NCI-H774 (cell line): ENCODE measurements at places on chromosomes 2 and 18.

- no peak for DNase-seq
These were observed 32.2 kb upstream of the ST3GAL5 start for GRCh38 chr2:85920810-85921545.

DNA sequence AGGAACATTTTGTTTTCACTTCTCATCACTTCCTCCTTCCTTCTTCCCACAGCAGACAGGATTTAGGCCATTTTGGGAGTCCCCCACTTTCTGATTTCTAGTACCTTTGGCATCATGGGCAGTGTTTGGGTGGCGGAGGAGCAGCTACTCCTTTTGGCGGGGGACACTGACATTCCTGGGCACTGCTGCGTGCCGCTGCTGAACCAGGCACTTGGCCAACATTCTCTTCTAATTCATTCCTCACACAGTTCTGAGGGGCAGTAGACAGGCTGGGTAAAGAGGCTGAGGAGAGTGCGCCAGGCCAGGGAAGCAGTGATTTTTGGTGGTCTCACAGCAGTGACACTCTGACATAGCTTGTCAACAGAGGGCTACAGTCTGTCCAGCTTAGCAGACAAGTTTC is 270.2 kb downstream of the LOXHD1 start:
- DNase-seq: no peak

GRCh38 chr2:27186613-27187345 is 25.1 kb upstream of the ATRAID start:
- no peak for DNase-seq

DNA sequence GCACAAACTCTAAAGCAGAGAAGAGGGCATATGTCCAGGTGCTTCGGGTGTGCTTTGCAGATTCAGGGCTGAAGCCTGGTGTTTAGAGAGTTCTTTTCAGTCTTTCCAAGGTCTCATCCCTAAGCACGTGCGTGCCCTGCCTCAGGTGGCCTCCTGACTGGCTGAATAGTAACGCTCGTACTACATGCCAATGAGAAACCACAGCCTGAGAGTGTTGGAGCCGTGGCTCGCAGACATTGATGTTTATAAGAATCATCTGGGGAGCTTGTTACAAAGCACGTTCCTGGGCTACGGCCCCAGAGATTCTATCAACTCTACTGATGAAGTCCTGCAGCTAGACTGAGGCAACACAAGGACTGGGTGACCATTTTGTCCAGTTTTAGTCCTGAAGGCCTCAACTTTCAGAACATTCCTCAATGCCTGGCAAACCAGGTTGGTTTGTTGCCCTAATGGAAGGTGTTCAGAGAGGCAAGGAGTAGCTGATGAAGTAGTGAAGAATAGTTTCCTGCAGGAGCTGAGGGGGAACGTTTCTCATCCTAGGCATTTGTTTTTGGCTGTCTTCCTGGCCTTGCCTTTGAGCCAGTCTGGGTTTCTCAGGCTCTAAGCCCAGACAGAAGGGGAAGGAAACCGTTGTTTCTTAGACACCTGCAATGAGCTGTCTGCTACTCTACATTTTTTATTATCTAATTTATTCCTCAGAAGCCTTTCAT is 31.5 kb upstream of the HAAO start:
- DNase-seq: no peak

- no peak for DNase-seq
These were observed 190.2 kb downstream of the IKZF2 start for GRCh38 chr2:212961255-212961654.

DNA sequence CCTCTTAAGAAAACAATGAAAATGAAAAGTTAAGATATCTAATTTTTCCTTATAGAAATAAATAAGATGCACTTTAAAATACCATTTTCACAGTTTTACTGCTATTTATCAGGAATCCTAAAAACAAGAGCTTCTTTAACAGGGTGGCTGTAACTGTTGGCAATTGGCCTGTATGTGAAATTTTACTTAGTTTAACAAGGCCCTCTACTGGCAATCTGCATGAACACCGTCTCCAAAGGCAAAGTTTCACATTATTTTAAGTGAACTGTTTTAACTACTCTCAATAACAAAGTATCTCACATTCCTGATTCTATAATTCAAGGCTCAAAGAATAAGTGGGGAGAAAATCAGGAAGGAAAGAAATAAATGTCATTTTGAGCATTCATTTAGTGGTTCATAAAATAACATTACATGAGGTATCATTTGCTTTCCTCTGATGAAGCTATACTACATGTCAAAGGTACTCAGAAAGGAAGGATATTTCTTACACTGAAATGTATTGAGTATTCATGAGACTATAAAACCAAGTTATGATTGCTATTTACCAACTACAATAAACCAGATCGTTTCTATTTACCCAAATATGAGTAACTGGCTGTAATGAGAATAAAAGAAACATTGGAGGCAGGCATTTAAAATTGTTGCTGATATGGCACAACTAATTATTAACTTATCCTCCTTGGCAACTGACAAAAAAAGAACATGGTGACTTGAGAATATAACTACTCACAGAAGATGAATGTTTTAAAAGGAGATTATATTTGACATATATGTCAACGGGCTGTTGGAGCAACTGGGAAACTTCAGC is 7.0 kb downstream of the NCKAP5 start:
- DNase-seq: peak; percentile 54

GRCh38 chr2:64657411-64657810 is 3.7 kb upstream of the SERTAD2 start:
- no peak for DNase-seq

- no peak for DNase-seq
These were observed 271.7 kb downstream of the TWIST2 start for GRCh38 chr2:239119346-239120126.

DNA sequence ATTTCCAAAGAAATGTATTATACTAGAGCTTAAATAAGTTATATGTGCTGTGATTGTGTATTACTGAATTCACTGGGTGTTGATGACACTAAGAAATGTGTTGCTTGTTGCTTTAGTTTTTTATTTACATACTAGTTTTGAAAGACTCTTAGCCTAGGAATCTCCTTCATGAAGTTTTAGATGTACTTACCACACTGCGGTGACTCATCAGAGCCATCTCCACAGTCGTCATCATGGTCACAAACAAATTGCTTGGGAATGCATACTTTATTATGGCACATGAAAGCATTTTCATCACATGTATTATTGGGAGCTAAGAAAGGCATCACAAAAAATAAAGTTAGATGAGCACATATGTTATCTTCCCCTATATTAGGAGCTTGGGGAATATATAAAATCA is 1624.2 kb downstream of the LRP1B start:
- DNase-seq: no peak

- no peak for DNase-seq
These were observed 98.1 kb downstream of the NFATC1 start for GRCh38 chr18:79493801-79494211.

DNA sequence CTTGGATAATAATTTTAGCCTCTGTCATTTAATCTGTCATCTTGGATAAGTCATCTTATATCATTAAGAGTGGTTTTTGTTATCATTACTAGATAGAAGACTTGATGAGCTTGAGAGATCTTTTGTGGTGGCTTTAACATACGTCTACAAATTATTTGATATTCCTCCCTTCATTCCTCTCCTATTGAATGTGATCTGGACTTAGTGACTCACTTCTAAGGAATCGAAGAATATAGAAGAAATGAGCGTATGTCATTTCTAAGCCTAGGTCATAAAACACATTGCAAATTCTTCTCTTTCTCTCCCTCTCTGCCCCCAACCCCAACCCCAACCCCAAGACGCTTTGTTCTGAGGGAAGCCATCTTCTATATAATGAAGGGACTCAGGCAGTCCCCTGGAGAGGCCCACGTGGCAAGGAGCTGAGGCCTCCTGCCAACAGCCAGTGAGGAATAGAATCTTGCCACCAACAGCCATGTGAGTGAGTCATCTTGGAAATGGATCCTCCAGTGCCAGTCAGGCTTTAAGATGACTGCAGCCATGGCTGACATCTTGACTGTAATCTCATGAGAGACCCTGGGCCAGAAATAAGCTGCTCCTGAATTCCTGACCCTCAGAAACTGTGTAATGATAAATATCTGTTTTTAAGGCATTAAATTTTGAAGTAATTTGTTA is 221.6 kb upstream of the SP5 start:
- DNase-seq: no peak

DNA sequence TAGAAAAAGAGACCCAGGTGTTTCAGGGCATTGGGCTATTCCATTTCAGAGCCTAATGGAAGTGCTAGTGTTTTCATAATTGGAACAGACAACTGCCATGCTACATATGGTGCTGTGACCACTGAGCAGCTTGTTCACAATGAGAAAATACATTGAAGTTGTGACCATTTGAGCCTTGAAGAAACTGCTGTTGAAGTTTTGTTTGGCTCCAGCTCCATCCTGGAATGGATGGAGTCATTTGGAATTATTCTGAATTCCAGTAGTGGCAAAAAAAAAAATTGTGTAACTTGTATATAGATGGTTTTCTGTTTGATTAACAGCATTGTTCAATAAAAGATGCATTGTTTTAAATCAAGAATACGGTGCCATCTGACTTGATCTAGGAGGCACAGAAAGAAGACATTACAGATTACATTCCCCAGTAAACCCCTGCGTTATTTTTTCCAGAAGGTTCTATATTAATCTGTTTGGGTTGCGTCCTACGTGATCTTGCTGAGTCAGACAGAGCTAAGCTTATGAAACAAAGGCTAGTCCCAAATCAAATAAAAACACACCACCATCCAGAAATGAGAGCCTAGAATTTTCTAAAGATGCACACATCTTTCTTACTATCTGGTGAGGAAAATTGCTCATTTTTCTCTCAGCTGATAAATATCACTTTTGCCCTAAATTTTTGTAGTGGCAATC is 19.2 kb downstream of the FMNL2 start:
- DNase-seq: no peak

DNA sequence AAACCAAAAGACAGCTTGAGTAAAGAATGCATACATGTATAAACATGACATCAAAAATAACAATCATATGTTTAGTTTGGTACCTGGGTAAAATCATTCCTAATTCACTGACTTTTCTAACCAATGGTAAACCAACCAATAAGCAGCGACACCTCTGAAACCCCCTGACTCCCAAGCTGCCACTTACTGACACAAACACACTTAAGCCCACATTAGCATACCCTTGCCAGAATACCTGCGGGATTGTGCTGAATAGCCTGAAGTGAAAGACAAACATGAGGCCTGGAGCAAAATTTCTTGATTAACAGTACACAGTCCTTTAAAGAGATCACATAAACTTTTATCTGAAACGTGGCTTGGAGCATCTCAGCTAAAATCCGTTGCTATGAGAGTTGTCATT is 902.9 kb downstream of the TMEM182 start:
- DNase-seq: no peak

- DNase-seq: peak; percentile 46
These were observed at the start of gene LBH for GRCh38 chr2:30231212-30231995. LBH (plus strand) TSS chr2:30231534; CDS start chr2:30231739, 205 bp downstream.

- no peak for DNase-seq
These were observed 43.2 kb downstream of the MRPS9 start for GRCh38 chr2:105081006-105081601.

DNA sequence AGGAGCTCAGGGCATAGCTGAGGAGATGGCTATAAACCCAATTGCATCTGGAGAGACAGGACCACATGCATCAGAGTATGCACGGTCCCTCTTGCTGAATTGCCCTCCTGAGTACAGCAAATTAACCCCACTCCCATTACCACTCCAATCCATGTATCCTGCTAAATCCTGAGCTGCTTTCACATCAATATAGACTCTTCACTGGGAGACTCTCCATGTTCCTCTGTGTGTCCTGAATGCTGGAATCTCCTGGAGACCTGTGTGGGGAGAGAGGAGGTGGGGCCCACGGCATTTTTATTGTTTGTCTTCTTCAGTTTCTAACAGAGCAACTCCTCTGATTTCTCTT is 41.6 kb downstream of the THNSL2 start:
- no peak for DNase-seq

GRCh38 chr18:66873899-66874298 is 270.0 kb upstream of the CDH19 start:
- DNase-seq: no peak

DNA sequence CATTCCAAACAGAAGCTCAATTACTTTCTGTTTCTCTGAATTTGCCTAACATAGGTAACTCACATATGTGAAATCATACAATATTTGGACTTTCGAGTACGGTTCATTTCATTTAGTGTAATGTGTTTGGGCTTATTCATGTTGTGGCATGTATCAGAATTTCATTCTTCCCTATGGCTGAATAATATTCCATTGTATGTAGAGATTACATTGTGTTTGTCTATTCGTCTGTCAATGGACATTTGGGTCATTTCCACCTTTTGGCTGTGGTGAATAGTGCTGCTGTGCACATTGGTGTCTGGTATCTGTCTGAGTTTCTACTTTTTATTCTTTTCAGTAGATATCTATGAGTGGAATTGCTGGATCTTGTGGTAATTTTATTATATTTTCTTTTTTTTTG is 43.9 kb downstream of the LBH start:
- DNase-seq: no peak

DNA sequence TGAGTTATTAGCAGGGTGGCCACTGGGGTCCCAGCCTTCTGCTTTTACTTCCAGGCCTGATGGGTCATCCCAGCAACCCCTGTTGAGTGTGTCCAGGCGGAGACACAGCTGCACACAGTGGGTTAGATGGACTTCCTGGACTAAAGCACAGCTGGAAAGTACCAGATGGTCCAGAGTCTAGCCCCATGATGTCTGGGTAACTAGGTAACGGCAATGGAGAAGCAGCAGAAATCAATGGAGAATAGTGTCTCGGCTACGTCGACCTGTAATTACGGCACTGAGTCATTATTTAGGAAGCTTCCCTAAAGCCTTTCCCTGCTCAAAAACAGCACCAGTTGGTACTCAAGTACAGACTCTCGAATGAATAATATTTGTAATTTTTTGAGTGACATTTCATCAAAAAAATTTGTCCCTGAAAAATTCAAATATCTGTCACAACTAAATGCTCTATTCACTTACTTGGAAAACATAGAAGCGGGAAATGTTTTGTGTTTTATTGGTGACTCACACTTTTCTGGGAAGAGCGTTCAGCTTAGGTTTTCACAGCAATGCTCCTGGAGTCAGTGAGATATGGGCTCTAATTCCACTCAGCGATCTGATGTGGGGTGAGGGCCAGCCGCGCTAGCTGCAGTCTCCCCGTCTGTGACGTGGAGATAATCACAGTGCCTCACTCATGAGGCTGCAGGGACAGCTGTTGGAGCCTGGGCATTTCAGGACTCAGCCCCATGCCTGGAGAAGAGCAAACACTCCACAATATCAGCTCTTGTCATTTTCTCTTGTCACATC is 16.2 kb upstream of the ARL4C start:
- peak; percentile 36 for DNase-seq

DNA sequence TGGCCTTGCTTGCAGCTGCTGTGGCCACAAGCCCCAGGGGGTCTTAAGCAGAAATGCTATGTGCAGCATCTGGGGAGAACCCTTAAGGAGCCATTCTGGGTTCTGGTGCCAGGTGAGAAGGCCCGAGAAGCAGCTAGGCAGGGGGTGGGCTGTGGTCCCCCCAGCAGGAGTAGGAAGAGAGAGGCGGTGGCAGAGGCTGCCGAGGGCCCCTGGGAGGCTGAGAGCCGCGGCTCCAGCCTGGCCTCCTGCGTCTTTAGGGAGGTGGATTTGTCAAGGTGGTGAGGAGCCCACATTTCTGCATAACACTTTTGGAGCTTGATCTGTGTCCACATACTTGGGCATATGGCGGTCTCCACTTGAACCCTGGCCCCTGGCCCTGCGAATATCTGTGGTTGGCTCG is 196.5 kb downstream of the TWIST2 start:
- DNase-seq: no peak
